Aortic smooth muscle cell (primary cell): ENCODE measurements at places on chromosomes 2 and 18. TPM values are rescaled to one million over a fixed set of nuclear protein-coding genes. Genes with fewer than 3 reads are reported as not detected.

Gene RAB11FIP5
- total RNA-seq, result 49.5 and 52.2 TPM in 2 replicates

Gene CPO
- 0.12 and 0.13 TPM in 2 replicates for total RNA-seq

Gene ALPG
- not detected in 2 replicates for total RNA-seq

Gene IL36G
- not detected in 2 replicates for total RNA-seq

Gene SERPINB13
- total RNA-seq, result not detected in 2 replicates

Gene NEDD4L
- 1.3 and 3.6 TPM in 2 replicates for total RNA-seq

Gene ZSWIM2
- not detected in 2 replicates for total RNA-seq

Gene ATP6V1B1
- 1.3 TPM in 2 replicates for total RNA-seq

Gene MAL
- total RNA-seq, result not detected in 2 replicates

Gene ARHGAP28
- 4.9 and 5.1 TPM in 2 replicates for total RNA-seq

Gene KIF3C
- 8.1 and 9.4 TPM in 2 replicates for total RNA-seq

Gene EVX2
- total RNA-seq, result not detected in 2 replicates

Gene CDC42EP3
- 4.5 and 8.9 TPM in 2 replicates for total RNA-seq

Gene NAB1
- total RNA-seq, result 38.1 and 46.6 TPM in 2 replicates

Gene DLGAP1
- 0.40 and 2.4 TPM in 2 replicates for total RNA-seq

Gene CLEC4F
- not detected in 2 replicates for total RNA-seq

Gene ABCG8
- total RNA-seq, result not detected in 2 replicates

Gene MATN3
- 0.26 and 0.44 TPM in 2 replicates for total RNA-seq

Gene CHAC2
- 2.2 and 3.4 TPM in 2 replicates for total RNA-seq

Gene TM4SF20
- not detected in 2 replicates for total RNA-seq

Gene SLC25A12
- 21.4 and 23.8 TPM in 2 replicates for total RNA-seq

Gene TUBB8B
- not detected in 2 replicates for total RNA-seq

Gene ASB18
- total RNA-seq, result not detected in 2 replicates

Gene APOB
- total RNA-seq, result under 0.01 TPM in 2 replicates

Gene SLC9A4
- total RNA-seq, result under 0.01 TPM in 1 of 2 replicates, not detected in the other

Gene DYSF
- total RNA-seq, result 4.4 and 5.5 TPM in 2 replicates

Gene AGFG1
- 43.7 and 53.1 TPM in 2 replicates for total RNA-seq

Gene KCNG2
- not detected in 2 replicates for total RNA-seq

Gene DSG2
- under 0.01 and 0.31 TPM in 2 replicates for total RNA-seq

Gene SERPINB4
- total RNA-seq, result not detected in 2 replicates

Gene SLC11A1
- total RNA-seq, result 0.19 and 0.26 TPM in 2 replicates
